Activated T-helper 1 cell treated with anti-CD3 and anti-CD28 coated beads, Interleukin-12 subunit alpha, Interleukin-12 subunit beta, Interleukin-2, Interleukin-4 antibody, amounts not matched to agents 30 ng/mL and 10 ng/mL and 1 ng/mL, durations not matched to agents 14 hours and 24 hours and 36 hours (primary cell): ENCODE measurements at places on chromosomes 5 and 9. TPM values are rescaled to one million over a fixed set of nuclear protein-coding genes. Genes with fewer than 3 reads are reported as not detected.

- H3K4me3 ChIP-seq = no peak overlapping the region
- no peaks in the 10 kb centered on the region for H3K4me1 ChIP-seq
- H3K36me3 ChIP-seq = no peaks in the 10 kb centered on the region
Measured at GRCh38 chr9:108521063-108521590, 334.7 kb downstream of the ACTL7B start.

DNA sequence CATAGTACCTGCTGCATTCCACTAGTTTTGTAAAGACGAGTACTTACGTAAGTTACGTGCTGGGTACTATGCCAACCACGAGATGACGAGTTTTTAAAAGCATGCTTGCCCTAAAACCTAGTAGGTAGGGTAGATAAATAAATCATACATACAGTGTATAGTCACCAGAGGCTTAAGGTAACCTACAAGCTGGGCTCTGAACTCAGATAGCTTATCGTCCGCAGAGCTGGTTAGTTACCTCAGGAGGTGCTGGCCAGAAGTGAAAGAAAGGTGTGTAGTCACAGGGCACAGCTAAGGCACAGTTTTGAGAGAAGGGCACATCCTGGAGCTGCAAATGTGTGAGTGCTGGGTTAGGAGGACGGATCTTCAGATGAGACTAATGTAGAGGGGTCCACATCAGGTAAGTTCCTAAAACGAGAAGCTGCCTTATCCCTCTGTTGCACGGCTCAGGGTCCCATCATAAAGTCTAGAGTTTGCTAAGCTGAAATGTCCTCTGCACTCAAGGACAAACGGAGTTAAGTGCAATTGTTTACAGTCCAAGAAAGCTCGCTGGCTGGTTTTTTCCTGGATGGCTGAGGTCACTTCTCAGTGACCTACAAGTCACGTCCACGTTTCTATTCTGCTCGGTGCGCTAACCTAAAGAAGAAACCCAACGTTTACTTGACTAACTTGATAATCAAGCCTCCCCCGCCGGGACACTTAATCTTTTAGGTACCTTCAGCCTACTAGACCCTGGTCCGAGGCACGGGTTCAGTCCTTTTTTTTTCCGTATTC is 1.1 kb upstream of the SNX24 start:
- H3K4me3 ChIP-seq = peak overlapping the region; percentile 85
- no peak overlapping the region for H3K27ac ChIP-seq
- H3K27me3 ChIP-seq = peaks cover 20% of the 10 kb centered on the region

GRCh38 chr9:6996061-6996854 is 238.5 kb downstream of the KDM4C start:
- no peaks in the 10 kb centered on the region for H3K27me3 ChIP-seq
- no peaks in the 10 kb centered on the region for H3K4me1 ChIP-seq
- H3K4me3 ChIP-seq = no peak overlapping the region
- H3K27ac ChIP-seq = no peak overlapping the region

GRCh38 chr9:97714435-97714834 is 17.3 kb upstream of the XPA start:
- DNase-seq = peak; percentile 23
- H3K27ac ChIP-seq = no peak overlapping the region
- peaks cover 1% of the 10 kb centered on the region for H3K36me3 ChIP-seq
- peaks cover 7% of the 10 kb centered on the region for H3K27me3 ChIP-seq
- H3K4me1 ChIP-seq = peaks cover 37% of the 10 kb centered on the region
- peak overlapping the region; percentile 46 for H3K4me3 ChIP-seq

GRCh38 chr9:135152614-135153334 is 65.3 kb downstream of the OLFM1 start:
- no peak overlapping the region for H3K4me3 ChIP-seq
- H3K27me3 ChIP-seq = no peaks in the 10 kb centered on the region
- no peak for DNase-seq
- no peaks in the 10 kb centered on the region for H3K4me1 ChIP-seq
- H3K27ac ChIP-seq = no peak overlapping the region
- H3K36me3 ChIP-seq = no peaks in the 10 kb centered on the region

DNA sequence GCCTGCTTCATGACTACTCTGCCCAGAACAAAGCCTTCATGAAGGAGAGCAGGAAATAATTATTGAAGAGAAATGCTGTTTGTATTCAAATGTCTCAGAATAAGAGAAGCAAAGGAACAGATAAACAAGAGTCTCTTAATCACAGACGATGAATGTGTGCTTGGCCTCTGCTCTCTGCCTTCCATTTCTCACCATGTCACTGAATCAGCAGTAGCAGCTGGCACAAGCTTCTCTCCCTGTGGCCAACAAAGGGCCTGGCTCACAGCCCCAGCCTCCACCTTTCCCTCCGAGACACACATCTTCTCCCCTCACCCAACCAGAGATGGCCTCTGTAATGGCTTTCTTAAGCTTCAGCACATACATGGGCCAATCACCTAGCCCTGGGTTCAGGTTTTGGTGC is 128.1 kb upstream of the SLIT3 start:
- H3K27ac ChIP-seq = no peak overlapping the region
- no peak overlapping the region for H3K4me3 ChIP-seq
- no peaks in the 10 kb centered on the region for H3K36me3 ChIP-seq
- H3K27me3 ChIP-seq = peaks cover 10% of the 10 kb centered on the region
- no peaks in the 10 kb centered on the region for H3K4me1 ChIP-seq

DNA sequence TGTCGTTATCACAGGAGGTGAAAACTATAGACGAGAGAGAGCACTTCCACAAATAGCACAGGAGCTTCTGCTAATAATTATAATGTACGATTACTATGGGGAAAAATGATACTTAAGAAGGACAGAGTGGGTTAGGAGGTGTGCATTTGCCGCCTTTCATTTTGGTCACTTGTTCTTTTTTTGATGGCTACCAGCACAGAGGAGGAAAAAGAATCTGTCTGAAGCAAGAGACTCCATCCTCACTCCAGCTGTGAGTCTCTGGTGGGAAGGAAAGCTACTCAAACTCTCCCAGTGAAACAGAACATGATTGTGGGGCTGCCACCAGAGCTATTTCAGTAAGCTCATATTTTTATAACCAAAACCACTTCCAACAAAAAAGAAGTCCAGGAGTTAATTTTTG is 270.4 kb upstream of the TMEM161B start:
- no peaks in the 10 kb centered on the region for H3K4me1 ChIP-seq
- no peaks in the 10 kb centered on the region for H3K27me3 ChIP-seq
- no peaks in the 10 kb centered on the region for H3K36me3 ChIP-seq

DNA sequence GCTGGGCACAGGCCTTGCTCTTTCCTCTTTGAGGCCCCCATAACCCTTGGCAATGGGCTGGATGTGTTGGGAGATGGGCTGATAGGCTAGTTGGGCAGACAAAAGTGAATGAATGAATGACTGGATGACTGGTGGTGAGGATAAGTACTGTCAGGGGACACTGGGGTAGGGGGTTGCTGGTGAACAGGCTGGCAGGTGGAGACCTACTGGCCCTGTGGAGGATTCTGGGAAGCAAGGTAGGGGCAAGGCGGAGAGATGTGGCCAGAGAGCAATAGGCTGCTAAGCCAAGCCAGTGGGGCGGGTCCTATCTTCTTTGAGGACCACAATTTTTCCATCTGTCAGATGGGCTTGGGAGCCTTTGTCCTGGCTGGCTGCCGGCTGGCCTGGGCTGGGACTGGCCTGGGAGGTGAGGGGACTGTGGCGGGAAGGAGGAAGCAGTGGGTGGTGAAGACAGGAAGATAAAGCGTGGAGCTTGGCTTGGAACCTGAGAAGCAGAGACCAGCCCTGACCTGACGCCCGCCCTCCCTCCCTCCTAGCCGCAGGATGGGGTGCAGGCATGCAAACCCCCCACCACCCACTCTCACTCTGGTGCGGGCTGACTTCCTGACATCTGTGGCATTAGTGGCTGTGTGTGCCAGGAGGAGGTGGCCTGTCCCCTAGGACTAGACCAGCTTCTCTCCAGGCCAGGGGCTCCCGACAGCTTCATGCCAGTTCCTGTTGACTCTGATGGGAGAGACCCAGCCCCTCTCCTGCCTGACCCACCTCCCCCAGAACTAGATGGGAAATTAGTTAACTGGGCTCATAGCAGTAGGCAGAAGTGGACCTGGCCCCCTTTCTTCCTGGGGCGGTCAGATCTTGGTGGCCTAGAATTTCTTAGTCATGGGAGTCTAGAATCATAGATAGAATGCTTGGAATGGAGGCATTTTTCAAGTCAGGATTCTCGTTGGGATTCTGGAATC is 9.5 kb downstream of the CXXC5 start:
- H3K27me3 ChIP-seq = peaks cover 13% of the 10 kb centered on the region
- peaks cover 10% of the 10 kb centered on the region for H3K4me1 ChIP-seq
- no peak overlapping the region for H3K27ac ChIP-seq
- no peaks in the 10 kb centered on the region for H3K36me3 ChIP-seq
- H3K4me3 ChIP-seq = no peak overlapping the region

GRCh38 chr9:137660144-137660543 is 41.3 kb downstream of the EHMT1 start:
- DNase-seq = no peak
- peaks cover 8% of the 10 kb centered on the region for H3K36me3 ChIP-seq
- no peak overlapping the region for H3K27ac ChIP-seq
- H3K4me3 ChIP-seq = no peak overlapping the region
- peaks cover 22% of the 10 kb centered on the region for H3K4me1 ChIP-seq

DNA sequence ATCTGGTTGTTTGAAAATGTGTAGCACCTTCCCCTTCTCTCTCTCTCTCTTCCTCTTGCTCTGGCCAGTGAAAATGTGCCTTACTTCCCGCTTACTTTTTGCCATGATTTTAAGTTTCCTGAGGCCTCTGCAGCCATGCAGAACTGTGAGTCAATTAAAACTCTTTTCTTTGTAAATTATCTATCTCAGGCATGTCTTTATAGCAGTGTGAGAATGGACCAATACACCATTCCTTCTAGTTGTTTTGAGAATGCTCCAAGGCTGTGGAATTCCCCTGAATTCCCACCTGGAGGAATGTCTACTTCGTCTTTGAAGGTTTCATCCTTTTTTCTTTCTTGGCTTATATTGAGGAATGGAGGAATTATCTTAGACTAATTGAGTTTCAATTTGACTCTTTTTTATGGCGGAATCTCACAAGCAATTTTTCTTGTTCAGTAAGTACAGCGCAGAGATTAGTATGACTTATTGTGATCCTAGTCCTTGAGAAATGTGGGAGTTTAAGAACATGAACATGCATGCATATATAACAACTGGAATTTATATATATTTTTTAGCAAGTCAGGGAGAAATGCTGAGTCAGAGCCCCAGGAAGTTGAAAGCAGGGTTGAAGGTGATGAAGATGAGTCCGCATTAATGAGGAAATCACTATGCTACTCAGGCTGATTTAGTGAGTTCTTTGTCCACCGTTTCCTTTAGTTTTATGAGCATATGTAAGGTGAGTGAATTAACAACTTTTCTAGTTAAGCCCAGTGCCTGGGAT is 488.1 kb upstream of the ADAMTS16 start:
- H3K4me3 ChIP-seq = no peak overlapping the region
- no peaks in the 10 kb centered on the region for H3K4me1 ChIP-seq
- no peak overlapping the region for H3K27ac ChIP-seq
- DNase-seq = no peak

- no peaks in the 10 kb centered on the region for H3K4me1 ChIP-seq
- H3K27ac ChIP-seq = no peak overlapping the region
- no peak overlapping the region for H3K4me3 ChIP-seq
Measured at GRCh38 chr5:44943647-44944046, 134.9 kb downstream of the MRPS30 start.

- no peak overlapping the region for H3K4me3 ChIP-seq
- H3K36me3 ChIP-seq = no peaks in the 10 kb centered on the region
- H3K27me3 ChIP-seq = peaks cover 6% of the 10 kb centered on the region
- no peak for DNase-seq
- no peak overlapping the region for H3K27ac ChIP-seq
- H3K4me1 ChIP-seq = no peaks in the 10 kb centered on the region
Measured at GRCh38 chr5:146193285-146193684, 10.1 kb upstream of the RBM27 start.

DNA sequence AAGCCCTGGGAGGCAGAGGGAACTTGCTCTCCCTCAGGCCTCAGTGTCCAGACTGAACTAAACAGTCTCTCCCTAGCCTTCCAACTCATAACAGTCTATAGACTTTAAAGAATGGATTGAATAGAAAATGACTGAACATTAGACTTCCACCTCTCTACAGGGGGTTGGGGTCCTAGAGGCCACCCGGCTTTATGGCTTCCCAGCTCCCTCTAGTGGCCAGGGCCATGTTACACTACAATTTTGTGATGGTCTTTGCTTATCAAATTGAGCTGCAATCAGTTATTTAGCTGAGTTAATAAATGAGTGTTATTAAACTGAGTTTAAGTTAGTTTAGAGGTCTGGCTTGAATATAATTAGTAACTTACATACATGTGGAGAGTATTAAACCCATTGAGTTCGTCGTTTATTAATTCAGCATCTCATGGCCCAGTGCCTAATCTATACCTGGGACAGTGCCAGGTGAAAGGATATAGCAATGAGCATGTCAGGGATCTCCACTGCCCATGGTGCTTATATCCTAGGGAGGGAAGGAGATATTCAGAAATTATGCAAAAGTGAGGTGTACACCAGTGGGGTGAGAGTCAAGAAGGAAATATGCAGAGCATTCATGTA is 105.2 kb downstream of the SH3TC2 start:
- H3K4me1 ChIP-seq = no peaks in the 10 kb centered on the region
- no peaks in the 10 kb centered on the region for H3K36me3 ChIP-seq
- no peak overlapping the region for H3K27ac ChIP-seq
- H3K4me3 ChIP-seq = no peak overlapping the region
- peaks cover 7% of the 10 kb centered on the region for H3K27me3 ChIP-seq
- no peak for DNase-seq

- DNase-seq = no peak
- H3K27me3 ChIP-seq = peaks cover 16% of the 10 kb centered on the region
- H3K36me3 ChIP-seq = no peaks in the 10 kb centered on the region
Measured at GRCh38 chr9:109213285-109214121, 46.5 kb upstream of the FRRS1L start.

Gene POU4F3
- not detected in 2 replicates for total RNA-seq

Gene ROR2
- 1.1 and 1.6 TPM in 2 replicates for total RNA-seq

Gene STOML2
- total RNA-seq = 250 and 261 TPM in 2 replicates
